ENCODE measurements at places on chromosomes 4 and X.

- DNase-seq = no peak
These were observed 391.2 kb downstream of the ANKRD50 start for GRCh38 chr4:124321364-124321763.

GRCh38 chrX:146451136-146451535 lies 358.4 kb upstream of the CXorf51B start:
- no peak for DNase-seq

GRCh38 chr4:67048530-67048929 lies 496.8 kb downstream of the CENPC start:
- DNase-seq = no peak

- no peak for DNase-seq
These were observed 56.2 kb downstream of the SCLT1 start for GRCh38 chr4:129037093-129037492.

- no peak for DNase-seq
These were observed 286.8 kb upstream of the KLF3 start for GRCh38 chr4:38377195-38377594.

GRCh38 chr4:15232366-15233263 lies 195.2 kb upstream of the C1QTNF7 start:
- DNase-seq = no peak

- no peak for DNase-seq
These were observed 6.7 kb upstream of the LRBA start for GRCh38 chr4:151021637-151022334.

- no peak for DNase-seq
These were observed 366.3 kb upstream of the CXorf51A start for GRCh38 chrX:147180886-147181285.

DNA sequence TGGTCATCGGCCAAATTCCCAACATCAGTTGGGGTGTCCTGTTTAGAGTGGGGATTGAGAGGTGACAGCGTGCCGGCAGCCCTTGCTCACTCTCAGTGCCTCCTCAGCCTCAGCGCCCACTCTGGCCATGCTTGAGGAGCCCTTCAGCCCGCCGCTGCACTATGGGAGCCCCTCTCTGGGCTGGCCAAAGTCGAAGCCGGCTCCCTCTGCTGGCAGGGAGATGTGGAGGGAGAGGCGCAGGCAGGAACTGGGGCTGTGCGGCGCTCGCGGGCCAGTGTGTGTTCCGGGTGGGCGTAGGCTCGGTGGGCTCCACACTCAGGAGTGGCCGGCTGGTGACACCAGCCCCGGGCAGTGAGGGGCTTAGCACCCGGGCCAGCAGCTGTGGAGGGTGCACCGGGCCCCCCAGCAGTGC lies 7.1 kb upstream of the CENPU start:
- no peak for DNase-seq

- no peak for DNase-seq
These were observed 20.9 kb upstream of the NDNF start for GRCh38 chr4:121093261-121093660.

DNA sequence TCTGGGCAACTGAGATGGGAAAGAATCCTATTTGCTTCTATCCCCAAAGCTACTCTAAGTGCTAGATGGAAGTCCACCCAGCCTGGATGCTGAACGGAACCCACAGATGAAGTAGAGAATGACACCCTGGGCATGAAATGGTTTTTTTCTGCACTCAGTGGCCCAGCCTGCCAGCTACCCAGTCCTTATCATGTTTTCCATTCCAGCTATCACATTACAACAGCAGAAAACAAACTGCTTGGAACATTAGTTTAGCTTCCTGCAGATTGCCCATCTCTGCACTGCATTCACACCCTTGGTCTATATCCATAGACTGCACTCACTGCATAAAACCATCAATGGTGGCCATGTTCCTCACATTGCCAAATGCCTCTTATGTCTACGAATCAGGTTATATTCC lies 79.1 kb downstream of the NYX start:
- DNase-seq = no peak

DNA sequence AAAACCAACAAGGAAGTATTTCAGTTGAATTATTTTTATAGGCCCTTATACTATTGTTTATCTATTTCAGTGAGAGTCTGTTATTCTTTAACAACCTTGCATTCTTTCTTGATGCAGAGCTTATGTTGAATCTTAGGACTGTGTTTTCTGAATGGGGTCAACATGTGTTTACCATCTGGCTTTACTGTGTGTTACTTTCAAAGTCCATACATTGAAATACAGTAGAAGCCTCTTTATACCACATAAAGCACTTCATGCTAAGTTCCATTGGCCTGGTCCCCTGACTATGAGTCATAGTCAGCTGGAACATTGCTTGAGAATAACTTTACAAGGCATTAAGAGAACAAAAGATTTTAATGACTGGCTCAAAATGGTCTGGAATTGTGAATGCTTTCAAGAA lies 152.6 kb downstream of the GASK1B start:
- peak; percentile 80 for DNase-seq

DNA sequence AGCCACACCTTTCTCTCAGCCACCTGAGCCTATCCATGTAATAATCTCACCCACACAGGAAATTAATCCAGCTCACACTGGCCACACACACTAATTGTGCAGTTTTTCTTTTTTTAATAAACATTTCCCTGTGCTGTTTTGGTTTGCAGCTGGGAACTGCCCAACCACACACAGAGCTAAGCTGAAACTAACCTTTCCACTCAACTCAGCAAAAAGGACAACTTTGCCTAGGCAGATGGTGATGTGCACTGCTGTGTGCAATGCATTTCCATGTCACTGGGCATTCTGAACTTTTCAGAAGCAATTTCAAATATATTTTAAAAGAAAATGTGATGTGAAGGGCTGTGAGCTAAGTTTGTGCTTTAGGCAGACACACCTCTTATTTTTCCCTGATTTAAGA lies 70.0 kb upstream of the TLL1 start:
- DNase-seq = no peak

DNA sequence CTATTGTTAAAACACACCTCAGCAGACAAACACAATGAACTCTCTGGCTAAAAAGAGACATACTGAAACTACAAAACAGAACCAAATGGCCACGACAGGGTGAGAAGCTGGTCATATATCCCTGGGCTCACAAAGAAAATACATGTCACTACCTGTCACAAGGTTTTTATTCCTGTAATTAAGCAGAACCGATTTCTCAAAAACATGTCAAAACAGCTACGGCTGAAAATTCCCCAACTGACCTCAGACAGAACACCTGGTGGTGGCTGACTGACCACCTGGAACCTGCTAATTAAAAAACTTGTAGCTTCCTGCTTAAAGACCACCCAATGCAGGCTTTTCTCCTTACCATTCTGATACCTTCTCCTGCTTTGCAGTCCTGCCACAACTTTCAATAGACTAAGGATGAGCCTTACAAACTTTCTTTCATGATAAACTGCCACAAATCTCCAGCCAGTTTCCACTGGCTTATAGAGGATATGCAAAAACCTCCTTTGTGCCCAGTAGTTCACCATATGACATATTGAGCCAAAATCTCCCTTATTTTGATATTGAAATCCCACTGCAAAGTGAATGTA lies 571.9 kb downstream of the SPOCK3 start:
- DNase-seq = no peak

- no peak for DNase-seq
These were observed 21.7 kb upstream of the GEMIN8 start for GRCh38 chrX:14051416-14051815.

GRCh38 chrX:120281761-120282160 lies 29.5 kb downstream of the TMEM255A start:
- DNase-seq = no peak

- DNase-seq = peak; percentile 87
These were observed 7.8 kb downstream of the RBM47 start for GRCh38 chr4:40621592-40622512.

GRCh38 chr4:13615161-13615560 lies 12.4 kb downstream of the BOD1L1 start:
- no peak for DNase-seq

GRCh38 chr4:151727365-151727764 lies 33.4 kb downstream of the GATB start:
- no peak for DNase-seq

GRCh38 chr4:105657117-105657765 lies 51.2 kb downstream of the INTS12 start:
- DNase-seq = no peak

- DNase-seq = no peak
These were observed 18.9 kb downstream of the FGF13 start for GRCh38 chrX:138692591-138692990.

GRCh38 chr4:101527188-101527587 lies 179.9 kb upstream of the PPP3CA start:
- DNase-seq = no peak

DNA sequence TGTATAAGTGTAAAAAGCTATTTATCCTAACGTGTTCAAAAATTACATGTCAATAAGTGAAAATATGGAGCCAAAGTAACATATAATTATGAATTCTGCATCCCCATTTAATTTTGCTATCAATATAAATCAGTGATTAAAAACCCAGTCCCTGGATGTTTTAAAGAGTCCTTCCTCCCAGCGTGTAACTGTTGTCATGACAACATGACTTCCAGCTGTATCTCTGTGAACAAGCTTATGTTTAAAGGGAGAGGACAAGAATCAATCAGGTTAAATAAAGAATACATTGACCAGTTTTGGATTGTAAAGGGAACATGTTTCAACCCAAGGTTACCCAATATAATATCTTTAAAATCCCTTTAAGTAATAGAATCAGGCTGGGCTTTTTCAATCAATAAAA lies 219.7 kb downstream of the NSUN7 start:
- DNase-seq = no peak

- no peak for DNase-seq
These were observed 24.1 kb downstream of the SPOCK3 start for GRCh38 chr4:167210166-167210565.

DNA sequence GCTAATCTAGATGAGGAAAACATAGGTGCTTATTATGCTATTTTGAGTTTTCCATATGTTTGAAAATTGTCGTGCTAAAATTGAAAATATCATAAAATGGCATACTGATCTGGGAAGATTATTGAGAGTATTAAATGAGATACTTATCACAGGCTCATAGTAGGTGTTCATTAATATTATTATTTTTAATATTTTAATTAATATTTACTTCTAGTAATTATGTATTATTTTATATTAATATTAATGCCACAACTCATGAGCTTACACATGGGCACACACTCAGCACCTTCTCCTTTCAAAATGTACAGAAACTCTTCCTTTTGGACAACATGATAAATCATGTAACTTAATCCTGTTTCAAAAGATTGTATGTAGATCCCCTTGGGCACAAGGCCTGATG lies 223.6 kb downstream of the RAB28 start:
- no peak for DNase-seq

- no peak for DNase-seq
These were observed 25.0 kb downstream of the TLR6 start for GRCh38 chr4:38831653-38832052.

GRCh38 chrX:112011376-112011775 lies 71.2 kb downstream of the TRPC5 start:
- DNase-seq = no peak

- no peak for DNase-seq
These were observed 3.5 kb downstream of the SH3KBP1 start for GRCh38 chrX:19883878-19884277.

DNA sequence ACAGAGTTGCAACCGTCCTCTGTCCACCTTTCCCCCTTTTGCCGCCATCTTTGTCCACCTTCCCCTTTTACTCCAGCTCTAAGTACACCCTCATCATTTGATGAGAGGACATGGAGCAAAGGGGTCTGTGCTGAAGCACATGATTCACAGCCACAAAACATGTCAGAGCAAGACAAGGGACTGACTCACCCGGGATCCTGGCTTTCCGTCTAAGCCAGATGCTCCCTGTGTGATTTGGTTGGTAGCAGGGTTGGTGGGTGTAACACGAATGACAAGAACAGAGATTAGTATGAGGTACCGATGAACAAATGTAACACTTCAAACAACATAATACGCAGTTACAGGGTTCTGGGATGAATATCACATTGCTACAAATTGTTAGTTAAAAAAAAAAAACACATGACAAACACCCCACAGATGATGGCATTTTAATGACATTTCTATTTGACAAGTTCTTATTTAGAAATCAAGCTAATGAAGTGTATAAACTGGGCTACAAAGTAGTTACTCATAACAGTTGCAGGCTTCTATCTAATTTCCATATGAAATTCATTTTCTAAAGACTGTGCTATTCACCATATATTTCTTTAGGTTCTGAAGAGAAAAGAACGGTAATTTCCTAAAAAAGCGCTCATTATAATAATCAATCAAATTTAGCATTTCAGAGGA lies 71.4 kb upstream of the ETNPPL start:
- no peak for DNase-seq

GRCh38 chrX:47231167-47231566 lies 1.6 kb upstream of the USP11 start:
- DNase-seq = peak; percentile 28

- DNase-seq = no peak
These were observed 6.8 kb downstream of the ANXA3 start for GRCh38 chr4:78558410-78558809.

DNA sequence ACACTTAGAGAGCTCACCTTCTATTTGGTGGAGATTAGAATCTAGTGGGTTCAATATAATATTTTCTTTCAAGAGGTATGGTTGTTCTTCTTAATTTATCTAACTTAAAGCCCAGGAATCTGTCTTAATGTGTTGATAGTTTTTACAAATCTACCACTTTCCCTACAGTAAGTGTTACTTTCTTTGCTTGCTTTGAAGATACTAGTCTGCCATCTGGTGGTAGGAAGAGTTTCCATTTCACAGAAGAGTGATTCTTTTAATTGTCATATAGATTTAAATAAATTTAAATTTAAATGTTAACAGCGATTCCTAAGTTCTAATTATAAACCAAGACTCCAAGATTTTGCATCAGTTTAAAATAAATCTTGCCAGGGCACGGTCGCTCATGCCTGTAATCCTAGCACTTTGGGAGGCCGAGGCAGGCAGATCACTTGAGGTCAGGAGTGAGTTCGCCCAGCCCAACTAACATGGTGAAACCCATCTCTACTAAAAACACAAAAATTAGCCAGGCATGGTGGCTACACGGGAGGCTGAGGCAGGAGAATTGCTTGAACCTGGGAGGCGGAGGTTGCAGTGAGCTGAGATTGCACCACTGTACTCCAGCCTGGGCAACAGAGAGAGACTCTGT lies 43.5 kb downstream of the NUDT9 start:
- DNase-seq = no peak

DNA sequence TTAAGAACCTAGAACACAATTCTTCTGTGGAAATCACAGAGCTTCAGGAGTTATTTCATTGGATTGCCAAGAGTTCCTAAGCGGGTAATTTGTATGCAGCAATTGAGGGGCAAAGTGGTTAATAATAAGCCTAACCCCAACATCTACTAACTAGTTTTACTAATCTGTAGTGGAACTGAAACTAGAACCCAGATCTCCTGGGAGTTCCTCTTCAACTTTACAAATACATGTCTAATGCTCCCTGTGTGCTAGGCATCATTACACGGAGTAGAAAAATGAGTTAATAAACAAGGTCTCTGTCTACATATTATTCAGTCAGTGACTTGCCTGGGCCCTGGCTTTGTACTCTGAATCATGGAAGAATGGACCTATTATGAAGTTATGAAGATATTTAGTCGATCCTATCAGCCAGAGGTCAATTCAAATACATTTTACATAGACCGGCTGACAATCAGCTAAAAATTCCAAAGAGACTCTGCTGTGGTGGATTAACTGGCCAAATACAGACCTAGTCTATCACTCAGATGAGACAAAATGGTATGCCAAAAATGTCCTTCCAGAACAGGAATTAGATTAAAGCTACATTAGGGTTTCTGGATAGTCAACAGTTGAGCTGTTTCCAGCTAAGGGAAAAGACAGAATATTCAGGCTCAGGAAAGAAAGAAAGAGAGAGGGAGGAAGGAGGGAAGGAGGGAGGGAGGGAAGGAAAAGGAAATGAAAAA lies 326.0 kb downstream of the FBXW7 start:
- no peak for DNase-seq

Data from sigmoid colon (tissue), 7 donors.